ENCODE measurements at places on chromosomes 1 and 21. TPM values are rescaled to one million over a fixed set of nuclear protein-coding genes. Genes with fewer than 3 reads are reported as not detected.

GRCh38 chr1:73500154-73500553 is 697.8 kb downstream of the LRRIQ3 start:
- DNase-seq, result no peak

GRCh38 chr1:28602536-28603439 is 10.7 kb downstream of the RAB42 start:
- no peak for DNase-seq

Gene LIPI
- not detected for total RNA-seq

Gene TSPEAR
- total RNA-seq, result not detected

DNA sequence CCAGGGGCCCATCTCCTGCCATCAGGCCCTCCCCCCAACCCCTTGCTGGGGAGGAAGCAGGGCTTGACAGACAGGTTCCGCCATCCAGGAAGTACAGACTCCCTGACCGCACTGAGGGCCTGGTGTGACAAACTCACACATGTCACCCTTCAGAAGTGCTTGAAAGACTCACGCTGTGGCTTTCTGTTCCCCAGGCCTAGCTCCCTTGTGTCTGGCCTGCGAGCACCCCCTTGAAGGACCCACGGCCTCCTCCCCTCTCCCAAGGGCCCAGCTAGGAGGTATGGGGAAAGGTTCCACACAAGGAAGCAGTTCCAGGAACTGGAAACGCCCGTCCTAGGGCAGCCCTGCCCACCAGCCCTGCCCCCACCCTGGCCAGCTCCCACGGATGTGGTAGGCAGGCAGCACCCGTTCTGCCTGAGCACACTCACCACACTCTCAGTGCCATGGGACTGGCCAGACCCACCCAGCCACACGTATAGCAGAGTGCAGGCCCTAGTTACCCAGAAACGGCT is 26.7 kb downstream of the SLC2A1 start:
- peak; percentile 81 for DNase-seq

DNA sequence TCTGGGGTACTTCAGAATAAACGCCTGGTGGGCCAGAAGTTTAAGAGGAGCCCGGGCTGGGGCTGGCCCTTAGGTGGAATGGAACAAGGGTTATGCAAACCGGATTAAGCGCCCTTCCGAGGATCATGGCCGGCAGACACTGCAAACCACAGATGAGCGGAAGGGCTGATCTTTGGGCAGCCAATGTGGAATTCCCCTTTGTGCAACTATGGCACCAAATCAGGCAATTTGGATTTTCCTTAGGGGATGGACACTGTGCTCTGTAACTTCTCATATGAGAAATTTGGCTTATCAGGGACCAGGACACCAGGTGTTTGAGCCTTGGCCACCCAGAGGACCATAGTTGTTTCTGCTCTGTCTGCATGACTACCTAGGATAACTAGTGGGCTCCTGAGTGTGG is 5.7 kb upstream of the IL10 start:
- no peak for DNase-seq

DNA sequence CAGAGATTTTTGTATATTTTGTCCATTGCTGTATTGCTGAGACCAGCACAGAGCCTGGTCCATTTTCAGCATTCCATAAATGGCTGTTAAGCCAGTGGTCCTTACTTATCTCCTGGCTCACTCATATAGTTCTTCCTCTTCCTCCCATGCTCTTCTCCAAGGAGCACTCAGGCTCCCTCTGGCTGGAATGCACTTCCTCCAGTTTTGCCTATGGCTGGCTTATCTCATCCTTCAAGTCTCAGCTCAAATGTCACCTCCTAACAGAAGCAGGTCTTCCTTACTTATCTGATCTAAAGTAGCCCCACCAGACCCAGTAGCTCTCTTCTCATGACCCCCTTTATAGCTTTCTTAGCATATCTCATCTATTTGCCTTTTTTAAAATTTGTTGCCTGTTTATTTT is 146.9 kb downstream of the SLC30A10 start:
- DNase-seq, result no peak

Measured in suprapubic skin (tissue), 4 donors.